ENCODE measurements at places on chromosomes 13 and 19.

DNA sequence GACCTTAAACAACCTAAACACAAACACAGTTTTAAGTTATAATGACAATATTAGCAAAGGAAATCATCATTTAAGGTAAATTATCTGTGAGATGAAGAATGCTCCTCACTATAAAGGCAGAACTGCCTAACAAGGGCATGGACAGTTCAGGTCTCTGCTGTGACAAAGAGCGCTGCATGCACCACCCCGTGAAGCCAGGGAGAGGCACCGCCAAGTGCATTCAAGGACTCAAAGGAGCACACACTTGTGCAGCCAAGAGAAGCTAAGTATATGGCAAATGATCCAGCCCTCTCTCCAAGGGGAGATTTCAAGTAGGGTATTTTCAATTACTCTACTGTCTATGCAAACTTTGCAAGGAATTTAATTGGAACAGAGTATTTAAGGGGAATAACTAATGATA lies 126.0 kb downstream of the RAP2A start:
- no peak for DNase-seq

GRCh38 chr19:21505459-21506451 lies at the start of gene ZNF429:
Gene ZNF429, plus strand, starts transcription at chr19:21505602. Its CDS starts 170 bp downstream, at chr19:21505772.
- DNase-seq = peak; percentile 91

GRCh38 chr19:49114630-49115363 lies 627 bp downstream of the LIN7B start:
- DNase-seq = peak; percentile 30

DNA sequence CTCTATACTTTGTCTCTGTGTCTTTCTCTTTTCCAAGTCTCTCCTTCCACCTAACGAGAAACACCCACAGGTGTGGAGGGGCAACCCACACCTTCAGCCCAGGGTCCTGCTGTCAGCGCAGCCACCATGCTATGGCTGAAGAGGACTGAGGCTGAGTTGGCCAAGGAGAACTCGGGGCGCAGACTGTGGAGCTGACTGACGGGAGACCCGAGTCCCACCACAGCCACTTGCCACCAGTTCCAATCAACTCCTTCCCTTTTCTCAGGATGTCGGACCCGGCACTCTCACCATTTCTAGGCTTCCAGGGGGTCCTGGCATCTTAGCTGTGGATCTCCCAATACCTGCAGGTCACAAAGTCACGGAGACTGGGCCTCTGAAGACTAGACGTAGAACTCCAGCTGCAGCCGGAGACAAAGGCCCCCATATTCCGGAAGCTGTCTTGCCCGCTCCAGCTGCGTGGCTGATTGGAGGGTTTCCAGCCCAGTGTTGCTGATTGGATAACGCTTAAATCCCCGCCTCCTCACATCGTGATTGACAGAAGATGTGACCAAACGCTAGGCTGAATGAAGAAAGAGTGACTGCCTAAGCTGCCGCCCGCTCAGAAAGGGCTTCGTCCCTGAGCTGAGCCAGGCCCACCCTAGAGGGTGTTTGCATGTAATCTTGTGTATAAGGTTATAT lies 63.6 kb downstream of the ZNF429 start:
- DNase-seq = peak; percentile 95

- no peak for DNase-seq
Observed at GRCh38 chr19:16268676-16269319, 55.8 kb upstream of the KLF2 start.

Measured in lung microvascular endothelial cell (primary cell).